Renal cortex interstitium (tissue), 15 donors: ENCODE measurements at places on chromosomes 4 and X.

DNA sequence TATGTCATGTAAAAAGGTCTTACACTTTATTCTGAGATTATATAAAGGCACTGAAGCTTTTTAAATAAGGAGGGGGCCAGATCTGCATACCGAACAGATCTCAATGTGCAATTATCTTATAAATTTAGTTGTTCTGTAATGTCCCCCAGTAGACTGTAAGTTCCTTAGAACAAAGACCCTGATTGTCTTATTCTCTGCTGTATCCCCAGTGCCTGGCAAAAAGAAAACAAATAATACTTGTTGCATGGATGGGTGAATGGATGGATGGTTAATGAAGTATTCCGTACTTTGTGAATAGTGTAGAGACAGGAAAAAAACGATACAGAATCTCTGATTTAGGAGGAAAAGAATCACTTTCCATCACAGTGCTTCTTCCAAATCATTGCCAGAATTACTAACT is 141.5 kb downstream of the CHM start:
- DNase-seq: no peak

- DNase-seq: no peak
These were observed 9.6 kb upstream of the AMTN start for GRCh38 chr4:70508801-70509200.

DNA sequence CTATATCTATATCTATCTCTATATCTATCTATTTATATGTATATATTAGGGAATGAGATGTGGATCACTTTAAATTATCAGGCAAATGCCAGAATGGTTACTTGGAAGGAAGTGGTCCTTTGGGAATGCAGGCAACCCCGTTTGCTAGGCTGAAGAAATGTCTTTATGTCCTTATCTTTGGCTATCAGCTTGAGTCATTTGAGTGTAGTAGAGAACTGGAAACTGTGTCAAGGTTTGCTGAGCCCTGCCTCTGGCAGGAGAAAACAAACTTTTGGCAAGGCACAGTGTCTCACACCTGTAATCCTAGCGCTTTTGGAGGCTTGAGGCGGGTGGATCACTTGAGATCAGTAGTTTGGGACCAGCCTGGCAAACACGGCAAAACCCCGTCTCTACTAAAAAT is 167.3 kb downstream of the ACTRT1 start:
- no peak for DNase-seq

DNA sequence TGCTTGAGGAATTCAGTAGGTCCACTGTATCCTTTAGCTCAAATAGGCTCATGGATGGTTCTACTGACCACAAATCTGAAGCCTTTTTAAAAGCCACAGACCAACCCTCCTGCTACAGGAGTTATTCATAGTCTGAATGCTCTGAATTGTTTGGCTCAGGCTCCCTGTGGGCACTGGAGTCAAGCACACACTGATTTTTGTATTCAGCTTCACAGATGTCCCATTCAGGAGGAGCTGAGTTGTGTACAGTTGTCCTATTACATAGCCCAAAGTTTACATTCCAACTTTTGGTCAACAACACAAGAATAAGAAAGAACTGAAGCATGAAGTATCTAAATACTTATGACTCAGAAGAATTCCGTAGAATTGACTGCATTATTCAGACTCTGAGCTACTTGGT is 243.9 kb downstream of the UNC5C start:
- DNase-seq: no peak

DNA sequence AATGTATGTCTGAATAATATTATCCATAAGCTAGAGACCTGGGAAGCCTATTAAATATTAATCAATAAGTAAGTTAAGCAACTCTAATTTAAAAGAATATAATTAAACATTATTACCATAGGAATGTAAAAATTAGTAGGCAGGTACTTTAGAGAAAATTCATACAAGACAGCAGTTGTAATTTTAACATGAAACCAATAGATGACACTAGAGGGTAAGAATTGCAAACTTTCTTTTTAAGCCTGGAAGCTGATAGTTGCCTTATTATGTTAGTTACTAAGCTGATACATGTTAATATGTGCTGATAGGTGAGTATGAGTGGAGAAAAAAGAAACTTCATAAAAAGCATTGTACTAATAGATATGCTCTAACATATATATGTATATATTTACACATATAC is 1157.4 kb downstream of the FAM133A start:
- no peak for DNase-seq
